ENCODE measurements at places on chromosomes 4 and X.
A peak's percentile ranks its signal among the peaks of the same experiment; 100 is the strongest.

DNA sequence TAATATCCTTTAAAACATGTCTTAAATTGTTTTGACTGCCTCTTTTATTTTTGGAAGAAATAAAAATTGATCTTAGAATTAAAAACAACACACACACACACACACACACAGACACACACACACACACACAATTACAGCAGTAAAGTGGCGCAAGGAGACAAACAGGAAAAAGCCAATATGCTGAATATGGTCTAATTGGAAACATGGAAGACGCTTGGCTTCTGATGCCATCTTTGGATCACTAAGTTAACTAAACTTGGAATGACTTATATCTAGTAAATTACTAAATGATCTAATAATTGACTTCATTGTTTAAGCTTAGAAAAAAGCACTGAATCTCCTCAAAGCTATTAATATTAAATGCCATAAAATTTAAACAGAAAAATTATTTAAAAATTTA is 1093.4 kb downstream of the ADGRL3 start:
- DNase-seq: no peak

DNA sequence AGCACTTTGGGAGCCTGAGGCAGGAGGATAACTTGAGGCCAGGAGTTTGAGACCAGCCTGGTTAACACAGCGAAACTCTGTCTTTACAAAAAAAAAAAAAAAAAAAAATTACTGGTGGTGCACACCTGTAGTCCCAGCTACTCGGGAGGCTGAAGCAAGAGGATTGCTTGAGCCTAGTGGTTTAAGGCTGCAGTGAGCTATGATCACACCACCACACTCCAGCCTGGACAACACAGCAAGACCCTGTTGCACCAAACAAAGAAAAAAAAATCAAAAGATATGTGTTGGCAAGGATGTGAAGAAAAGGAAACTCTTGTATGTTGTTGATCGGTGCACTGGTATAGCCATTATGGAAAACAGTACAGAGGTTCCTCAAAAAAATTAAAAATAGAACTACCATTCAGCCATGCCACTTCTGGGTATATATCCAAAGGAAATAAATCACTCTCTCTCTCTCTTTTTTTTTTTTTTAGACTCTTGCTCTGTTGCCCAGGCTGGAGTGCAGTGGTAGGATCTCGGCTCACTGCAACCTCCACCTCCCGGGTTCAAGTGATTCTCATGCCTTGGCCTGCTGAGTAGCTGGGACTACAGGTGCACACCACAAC is 15.2 kb downstream of the SH3D19 start:
- no peak for DNase-seq

DNA sequence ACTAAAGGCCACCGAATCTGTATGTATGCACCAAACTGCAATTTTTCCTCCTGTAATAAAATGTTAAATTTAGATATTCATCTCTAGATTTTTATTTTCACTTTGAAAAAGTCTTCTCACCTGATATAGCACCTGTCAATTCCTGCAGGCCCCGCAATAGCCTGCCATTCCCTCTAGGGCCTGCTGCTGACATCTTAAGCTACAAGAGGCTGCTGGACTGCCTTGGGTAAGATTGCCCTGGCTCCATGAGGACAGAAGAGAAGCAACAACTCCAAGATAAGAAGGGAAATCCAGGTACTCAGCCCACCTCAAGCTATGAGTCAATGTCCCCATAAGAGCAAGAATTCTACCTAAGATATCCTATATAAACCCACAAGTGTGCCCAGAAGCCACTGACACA is 230.2 kb upstream of the AGTR2 start:
- DNase-seq: no peak

DNA sequence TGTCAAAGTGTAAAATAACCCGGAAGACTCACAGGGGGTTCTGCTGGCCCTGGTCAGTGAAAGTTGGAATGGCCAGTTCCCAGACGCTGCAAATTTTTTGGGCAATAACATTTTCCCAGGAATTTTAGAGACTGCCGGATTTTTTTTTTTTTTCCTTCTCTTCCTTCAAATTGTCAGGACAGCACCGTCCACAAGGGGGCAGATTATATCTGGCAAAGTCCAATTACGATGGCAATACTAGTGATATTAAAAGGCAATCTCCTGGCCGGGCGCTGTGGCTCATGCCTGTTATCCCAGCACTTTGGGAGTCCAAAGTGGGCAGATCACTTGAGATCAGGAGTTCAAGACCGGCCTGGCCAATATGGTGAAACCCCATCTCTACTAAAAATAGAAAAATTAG is 20.5 kb downstream of the SLC25A5 start:
- DNase-seq: peak; percentile 14

GRCh38 chr4:3707423-3708102 is 58.6 kb upstream of the ADRA2C start:
- no peak for DNase-seq

DNA sequence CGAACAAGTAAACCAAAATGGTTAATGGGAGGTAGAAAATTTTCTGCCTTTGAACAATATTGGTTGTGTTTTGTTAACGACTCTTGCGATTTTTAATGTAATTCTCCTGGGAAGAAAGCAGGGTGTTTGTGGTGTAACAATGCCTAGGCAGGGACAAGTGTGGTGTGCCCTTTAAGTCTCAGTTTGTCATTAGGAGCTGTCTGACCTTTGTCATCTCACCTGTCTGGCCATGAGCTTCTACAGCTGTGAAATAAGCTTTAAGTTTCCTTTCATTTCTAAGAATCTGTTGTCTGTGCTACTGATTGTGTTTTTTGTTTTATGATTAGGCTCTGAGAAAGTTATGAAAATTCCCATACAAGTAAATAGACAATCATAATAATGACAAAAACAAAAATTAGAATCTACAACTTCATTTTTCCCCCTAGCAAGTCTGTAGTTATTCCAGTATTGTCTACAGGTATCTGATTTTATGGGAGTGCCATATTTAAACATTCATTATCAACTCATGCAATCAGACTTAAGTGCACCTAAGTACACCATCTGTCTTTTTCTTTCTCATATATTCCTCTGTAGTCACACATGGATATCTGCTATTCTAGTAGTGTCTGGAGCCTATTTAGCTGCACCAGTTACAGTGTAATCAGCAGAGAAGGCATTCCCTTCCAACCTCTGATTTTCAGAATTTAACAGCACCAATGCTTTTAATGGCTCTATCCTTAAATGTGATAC is 203.5 kb downstream of the PPARGC1A start:
- DNase-seq: no peak

- DNase-seq: peak; percentile 28
Observed at GRCh38 chr4:122606364-122607043, 14.4 kb downstream of the IL21 start.

- peak; percentile 50 for DNase-seq
Observed at GRCh38 chr4:5710961-5711478, at the start of gene EVC. EVC (plus strand) TSS chr4:5711201; CDS start chr4:5711381, 180 bp downstream.

Measured in activated CD4-positive, alpha-beta T cell treated with anti-CD3 and anti-CD28 coated beads, Interleukin-10, Interleukin-2, amounts not matched to agents 100 ng/mL and 50 ng/mL, durations not matched to agents 16 hours and 8 hours (primary cell).